ENCODE measurements at places on chromosomes 1 and 21.

DNA sequence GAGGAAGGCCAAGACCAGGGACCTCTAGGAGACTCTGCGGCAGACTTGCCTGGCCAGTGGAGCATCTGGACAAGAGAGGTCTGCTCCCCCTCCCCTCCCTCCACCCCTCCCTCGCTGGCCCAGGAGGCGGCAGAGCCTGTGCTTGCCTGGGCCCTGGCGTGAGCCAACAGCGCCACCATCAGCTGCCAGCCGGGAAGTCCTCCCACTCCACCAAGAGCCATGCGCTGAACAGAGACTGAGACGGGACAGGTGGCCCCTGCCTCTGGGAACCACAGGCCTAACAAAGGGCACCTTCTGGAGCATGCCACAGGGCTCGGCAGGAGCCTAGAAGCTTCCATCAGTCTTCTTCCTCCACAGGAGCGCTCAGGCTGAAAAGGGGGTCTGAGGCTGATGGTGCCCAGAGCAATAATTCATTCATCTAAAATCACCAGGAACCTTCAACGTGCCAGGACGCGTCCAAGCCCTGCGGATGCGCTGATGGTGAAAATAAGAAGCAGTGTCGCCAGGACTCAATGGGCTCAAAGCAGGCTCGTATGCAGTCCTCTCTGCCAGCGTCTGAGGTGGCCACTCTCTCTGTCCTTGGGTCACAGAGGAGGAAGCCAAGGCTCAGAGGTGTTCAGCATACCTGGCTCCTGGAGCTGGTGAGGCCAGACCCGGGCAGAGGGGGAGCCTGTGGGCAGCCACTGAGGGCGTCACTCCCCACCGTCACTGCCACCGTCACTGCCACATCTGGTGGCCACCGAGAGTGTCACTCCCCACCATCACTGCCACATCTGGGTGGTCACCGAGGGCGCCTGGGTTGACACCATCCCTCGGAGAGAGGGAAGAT lies 161.2 kb downstream of the NPHP4 start:
- DNase-seq = no peak

DNA sequence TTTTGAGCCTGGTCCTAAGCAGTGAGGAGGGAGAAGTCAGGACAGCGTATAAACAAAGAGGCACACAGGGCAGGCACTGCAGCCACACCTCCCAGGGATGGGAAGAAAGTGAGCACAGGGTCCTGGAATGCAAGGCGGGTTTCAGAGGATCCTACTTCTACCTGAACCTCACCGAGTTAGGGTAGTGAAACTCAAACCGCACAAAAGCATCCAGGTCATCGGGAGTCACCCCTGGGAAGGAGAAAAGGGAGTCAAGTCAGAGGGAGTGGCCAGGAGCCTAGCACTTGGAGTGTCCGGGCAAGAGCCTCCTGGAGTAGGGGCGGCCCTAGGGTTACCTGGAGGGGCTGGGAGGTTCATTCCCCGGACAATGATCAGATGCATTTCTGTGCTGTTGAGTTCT lies 10.6 kb downstream of the CC2D1B start:
- DNase-seq = no peak

- no peak for DNase-seq
Observed at GRCh38 chr1:14895727-14896126, 257.8 kb upstream of the TMEM51 start.

GRCh38 chr1:192133350-192133926 lies 24.8 kb upstream of the RGS18 start:
- DNase-seq = no peak

- DNase-seq = no peak
Observed at GRCh38 chr1:225460737-225461532, 33.1 kb upstream of the LBR start.

- peak; percentile 43 for DNase-seq
Observed at GRCh38 chr1:178870944-178871343, at the start of gene ANGPTL1. TSS of gene ANGPTL1 (minus strand) at chr1:178871077. CDS start at chr1:178865776, 5,301 bp downstream.

DNA sequence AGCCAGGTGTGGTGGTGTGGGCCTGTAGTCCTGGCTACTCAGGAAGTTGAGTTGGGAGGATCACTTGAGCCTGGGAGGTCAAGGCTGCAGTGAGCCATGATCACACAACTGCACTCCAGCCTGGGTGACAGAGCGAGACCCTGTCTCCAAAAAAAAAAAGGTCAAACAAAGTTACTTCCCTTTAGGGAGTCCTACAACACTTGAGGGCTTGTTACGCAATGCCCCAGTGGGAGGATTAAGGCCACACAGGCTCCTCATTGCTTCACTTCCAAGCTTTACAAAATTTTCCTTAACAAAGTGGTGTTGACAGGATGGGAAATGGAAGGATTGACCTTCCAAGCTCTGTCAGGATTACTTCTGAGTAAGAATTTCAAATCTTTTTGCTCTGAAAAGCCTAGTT lies 6.2 kb upstream of the EXTL1 start:
- no peak for DNase-seq

GRCh38 chr1:158019171-158019868 lies 25.9 kb downstream of the KIRREL1 start:
- no peak for DNase-seq

DNA sequence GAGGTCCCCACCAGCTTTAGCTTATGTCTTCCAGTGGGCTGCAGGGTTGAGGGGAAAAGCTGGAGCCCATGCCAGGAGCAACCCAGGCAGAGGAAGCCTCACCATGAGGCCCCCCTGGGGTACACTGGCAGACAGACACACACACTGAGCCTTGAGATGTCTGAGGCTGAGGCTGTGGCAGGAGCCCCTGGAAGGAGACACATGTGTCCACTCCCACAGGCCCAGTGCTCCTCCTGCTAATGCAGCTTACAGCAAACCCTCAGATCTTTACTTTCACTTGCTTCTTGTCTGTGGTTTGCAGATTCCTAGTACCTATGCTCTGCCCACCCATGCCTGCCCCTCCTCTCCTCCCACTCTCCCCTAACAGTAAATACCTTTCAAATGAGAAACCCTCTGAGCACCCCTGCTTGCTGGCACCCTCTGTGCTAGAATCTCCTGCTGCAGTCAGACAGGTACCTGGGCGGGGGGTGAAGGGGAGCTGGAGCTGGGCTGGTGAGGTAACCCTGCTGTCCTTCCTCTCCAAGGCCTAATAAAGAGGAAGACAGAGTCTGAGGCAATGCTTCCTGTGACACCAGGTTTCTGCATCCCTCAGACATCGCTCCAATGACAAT lies 63.4 kb upstream of the NEK2 start:
- no peak for DNase-seq

- no peak for DNase-seq
Observed at GRCh38 chr1:246875041-246876026, 56.4 kb downstream of the AHCTF1 start.

- no peak for DNase-seq
Observed at GRCh38 chr21:43771199-43771675, 4.9 kb downstream of the CSTB start.

DNA sequence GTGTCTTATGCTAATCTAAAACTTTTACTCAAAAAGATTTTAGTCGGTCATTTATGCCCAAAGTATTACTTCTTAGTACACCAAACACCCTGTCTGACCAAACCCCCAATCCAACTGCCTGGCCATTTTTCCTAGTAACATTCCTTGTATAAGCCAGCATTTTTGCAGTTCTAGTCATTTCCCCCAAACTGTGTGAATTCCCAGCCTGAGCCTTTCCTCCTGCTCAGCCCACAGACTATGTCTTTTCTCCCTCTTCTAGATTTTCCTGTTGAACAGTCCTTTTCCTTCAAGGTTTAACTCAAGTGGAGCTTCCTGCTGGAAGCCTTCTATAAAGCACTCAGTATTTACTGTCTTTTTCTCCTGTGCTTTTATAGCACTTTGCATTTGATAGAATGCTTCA lies 843.8 kb downstream of the USP25 start:
- DNase-seq = no peak

All from brain pericyte (primary cell).